Activated CD4-positive, alpha-beta memory T cell treated with anti-CD3 and anti-CD28 coated beads for 36 hours (primary cell): ENCODE measurements at places on chromosomes 7 and 10. TPM values are rescaled to one million over a fixed set of nuclear protein-coding genes. Genes with fewer than 3 reads are reported as not detected.

The EVX1 gene
- not detected for total RNA-seq

The LRRC17 gene
- total RNA-seq: not detected

The KIF11 gene
- 57.3 TPM for total RNA-seq

The TMEM176A gene
- not detected for total RNA-seq

The OR2A1 gene
- not detected for total RNA-seq

The ACTL6B gene
- total RNA-seq: not detected

The CCDC6 gene
- total RNA-seq: 49.1 TPM

The GSTO2 gene
- total RNA-seq: 2.6 TPM

The PLPP4 gene
- total RNA-seq: not detected

The ECD gene
- 37.7 TPM for total RNA-seq
